ENCODE measurements at places on chromosomes 3 and 15. TPM values are rescaled to one million over a fixed set of nuclear protein-coding genes. Genes with fewer than 3 reads are reported as not detected.

The TLR9 gene
- not detected for total RNA-seq

The PDIA5 gene
- total RNA-seq = 24.2 TPM

The IL20RB gene
- total RNA-seq = 1.2 TPM

The SLC12A6 gene
- 5.8 TPM for total RNA-seq

The PSMA4 gene
- 402 TPM for total RNA-seq

The THBS1 gene
- total RNA-seq = 29.3 TPM

The HCLS1 gene
- 0.13 TPM for total RNA-seq

The ITIH1 gene
- total RNA-seq = not detected

The TMOD2 gene
- 1.2 TPM for total RNA-seq

The SUMF1 gene
- total RNA-seq = 21.2 TPM

The NDUFB5 gene
- total RNA-seq = 51.9 TPM

The RIOX2 gene
- total RNA-seq = 32.3 TPM

The LRRC58 gene
- total RNA-seq = 15.9 TPM

The TERC gene
- total RNA-seq = 0.93 TPM

The GP5 gene
- not detected for total RNA-seq

Measured in A549 treated with DMSO at 1 μM for 4 hours (cell line).